Vagina (tissue), 2 donors: ENCODE measurements at places on chromosomes 7 and 10.
A peak's percentile ranks its signal among the peaks of the same experiment; 100 is the strongest.

GRCh38 chr10:28181478-28182096 is 121.3 kb downstream of the MPP7 start:
- no peak overlapping the region for H3K27ac ChIP-seq
- H3K27me3 ChIP-seq = no peaks in the 10 kb centered on the region
- H3K4me3 ChIP-seq = no peak overlapping the region
- no peak for DNase-seq
- H3K4me1 ChIP-seq = peaks cover 14% of the 10 kb centered on the region

GRCh38 chr10:10642189-10642588 is 375.5 kb upstream of the CELF2 start:
- H3K27me3 ChIP-seq = no peaks in the 10 kb centered on the region
- H3K4me1 ChIP-seq = peaks cover 14% of the 10 kb centered on the region
- peak overlapping the region; percentile 59 for H3K27ac ChIP-seq
- no peaks in the 10 kb centered on the region for H3K36me3 ChIP-seq
- no peak overlapping the region for H3K4me3 ChIP-seq
- no peak for DNase-seq

DNA sequence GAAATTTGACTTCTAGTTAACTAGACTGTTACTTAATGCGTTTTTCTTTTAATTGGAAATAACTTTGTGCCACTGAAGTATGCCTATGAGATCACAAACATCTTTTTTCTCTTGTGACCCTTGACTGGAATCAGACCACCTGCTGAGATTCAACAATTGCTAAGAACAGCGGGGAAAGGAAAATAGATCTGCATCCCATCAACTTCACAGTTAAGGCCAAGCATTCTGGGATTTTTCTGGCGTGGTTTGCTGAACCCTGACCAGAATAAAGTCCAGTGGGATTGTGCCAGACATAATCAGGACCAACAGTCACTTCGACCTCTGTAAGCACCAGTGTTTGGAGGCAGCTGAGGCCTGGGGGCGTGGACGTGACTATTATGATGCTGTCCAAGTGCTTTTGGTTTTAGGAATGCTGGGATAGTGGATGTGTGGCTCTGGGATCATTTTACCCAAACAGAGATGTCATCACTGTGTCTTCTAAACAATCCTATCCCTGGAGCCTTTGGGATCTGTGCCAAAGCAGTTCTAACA is 373.3 kb upstream of the PRKCQ start:
- no peaks in the 10 kb centered on the region for H3K27me3 ChIP-seq
- H3K4me3 ChIP-seq = no peak overlapping the region
- no peaks in the 10 kb centered on the region for H3K36me3 ChIP-seq
- no peak for DNase-seq

DNA sequence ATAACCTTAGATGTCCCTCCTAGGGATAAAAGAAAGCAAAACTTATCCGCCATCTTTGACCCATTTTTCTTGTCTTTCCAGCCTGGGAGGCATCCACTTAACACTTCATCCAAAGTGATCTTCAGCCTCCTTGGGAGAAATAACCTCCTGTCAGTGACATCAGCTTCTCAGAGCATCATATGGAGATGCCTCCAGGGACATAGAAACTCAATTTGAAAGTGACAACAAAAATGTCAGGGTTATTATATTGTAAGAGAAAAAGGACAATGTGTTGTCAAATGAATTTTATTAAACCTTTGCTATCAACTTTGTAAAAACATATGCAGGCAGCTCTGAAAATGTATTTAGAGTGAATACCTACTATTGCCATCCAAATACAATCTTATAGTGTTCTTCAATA is 371.2 kb upstream of the ADARB2 start:
- H3K4me1 ChIP-seq = no peaks in the 10 kb centered on the region
- no peak overlapping the region for H3K4me3 ChIP-seq
- DNase-seq = no peak
- no peak overlapping the region for H3K27ac ChIP-seq
- H3K27me3 ChIP-seq = no peaks in the 10 kb centered on the region

DNA sequence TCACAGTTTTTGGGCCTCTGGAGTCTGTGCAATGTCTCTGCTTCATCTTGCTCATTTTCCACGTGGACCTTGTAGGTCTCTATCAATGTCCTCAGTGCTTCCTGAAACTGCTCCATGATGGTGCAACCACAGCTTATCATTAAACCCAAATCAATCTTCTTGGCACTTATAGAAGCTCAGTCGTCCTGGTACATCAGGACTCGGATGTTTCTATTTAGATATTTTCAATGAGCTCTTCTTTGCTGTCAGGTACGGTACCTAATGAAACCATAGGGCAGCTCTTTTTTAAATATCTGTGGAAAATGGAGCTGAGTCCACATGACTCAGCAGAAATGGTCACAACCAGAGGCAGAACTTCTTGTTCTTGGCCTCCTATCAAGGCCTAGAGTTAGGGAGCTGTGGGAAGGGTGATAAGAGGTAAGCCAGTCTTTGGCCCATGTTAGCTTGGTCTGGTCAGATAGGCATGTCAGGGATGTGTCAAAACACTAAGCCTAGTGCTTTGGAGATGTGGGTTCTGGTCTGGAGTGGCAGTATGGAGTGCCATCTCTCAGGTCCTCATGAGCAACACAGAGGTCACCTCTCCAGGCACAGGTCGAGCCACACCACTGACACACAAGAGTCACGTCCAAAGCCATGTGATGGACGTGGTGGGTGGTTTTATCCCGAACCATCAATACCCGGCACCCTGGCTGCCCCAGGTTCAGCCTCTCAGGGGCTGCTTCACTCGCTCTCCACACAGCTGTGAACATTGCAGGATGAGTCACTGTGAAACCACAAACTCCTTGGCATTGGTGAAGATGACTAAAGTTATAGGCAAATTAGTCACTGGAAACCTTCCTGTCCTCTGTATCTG is 87.0 kb downstream of the TBXAS1 start:
- H3K27me3 ChIP-seq = no peaks in the 10 kb centered on the region
- peaks cover 36% of the 10 kb centered on the region for H3K4me1 ChIP-seq
- no peak overlapping the region for H3K4me3 ChIP-seq
